ENCODE measurements at places on chromosomes 6 and 20.

- DNase-seq, result no peak
These were observed 91.4 kb downstream of the CEBPB start for GRCh38 chr20:50281831-50282591.

GRCh38 chr20:25738198-25738597 lies 41.5 kb upstream of the ZNF337 start:
- DNase-seq, result no peak

DNA sequence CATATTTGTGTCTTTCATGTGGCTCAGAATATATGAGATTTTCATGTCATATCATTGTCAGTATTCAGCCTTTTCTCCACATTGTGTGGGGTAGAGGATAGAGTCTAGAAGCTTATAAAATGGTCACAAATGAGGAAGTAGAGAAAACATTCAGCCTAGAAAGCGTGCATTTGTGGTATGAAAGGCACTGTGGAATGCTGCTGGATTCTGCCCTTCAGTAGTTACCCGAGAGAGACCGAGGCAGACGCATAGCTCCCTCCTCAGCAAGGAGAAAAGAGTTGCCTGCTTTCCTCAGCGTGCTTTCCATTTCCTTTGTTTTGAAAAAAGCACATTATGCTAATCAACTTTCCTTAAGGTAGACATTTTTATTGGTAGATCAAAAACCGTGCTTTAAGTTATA lies 28.7 kb downstream of the MYB start:
- no peak for DNase-seq

- DNase-seq, result peak; percentile 35
These were observed 18.0 kb upstream of the CSNK2A1 start for GRCh38 chr20:561437-562231.

GRCh38 chr6:129679275-129679674 lies 30.7 kb downstream of the ARHGAP18 start:
- no peak for DNase-seq

- DNase-seq, result no peak
These were observed 8.7 kb downstream of the UBR2 start for GRCh38 chr6:42572523-42572922.

GRCh38 chr6:54784011-54784410 lies 62.6 kb upstream of the FAM83B start:
- DNase-seq, result no peak

GRCh38 chr20:17679941-17680835 lies 1.9 kb downstream of the RRBP1 start:
- DNase-seq, result no peak

DNA sequence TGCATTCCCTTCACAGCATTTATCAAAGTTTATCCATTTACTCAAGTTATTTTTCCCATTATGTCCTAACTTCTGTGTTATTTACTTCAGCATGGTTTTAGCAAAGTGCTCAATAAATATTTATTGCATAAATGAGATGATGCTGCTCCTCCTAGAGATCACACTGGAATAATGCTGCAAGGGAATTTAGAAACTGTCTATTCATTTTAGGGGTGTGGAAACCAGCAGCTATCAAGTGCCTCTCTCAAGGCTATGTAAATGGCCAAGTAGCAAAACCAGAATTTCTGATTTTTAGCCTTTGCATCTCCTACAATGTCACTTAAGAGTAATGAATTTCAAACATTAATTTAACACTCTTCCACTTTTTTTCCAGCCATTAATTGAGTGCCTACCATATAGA lies 316.2 kb downstream of the COL12A1 start:
- no peak for DNase-seq

DNA sequence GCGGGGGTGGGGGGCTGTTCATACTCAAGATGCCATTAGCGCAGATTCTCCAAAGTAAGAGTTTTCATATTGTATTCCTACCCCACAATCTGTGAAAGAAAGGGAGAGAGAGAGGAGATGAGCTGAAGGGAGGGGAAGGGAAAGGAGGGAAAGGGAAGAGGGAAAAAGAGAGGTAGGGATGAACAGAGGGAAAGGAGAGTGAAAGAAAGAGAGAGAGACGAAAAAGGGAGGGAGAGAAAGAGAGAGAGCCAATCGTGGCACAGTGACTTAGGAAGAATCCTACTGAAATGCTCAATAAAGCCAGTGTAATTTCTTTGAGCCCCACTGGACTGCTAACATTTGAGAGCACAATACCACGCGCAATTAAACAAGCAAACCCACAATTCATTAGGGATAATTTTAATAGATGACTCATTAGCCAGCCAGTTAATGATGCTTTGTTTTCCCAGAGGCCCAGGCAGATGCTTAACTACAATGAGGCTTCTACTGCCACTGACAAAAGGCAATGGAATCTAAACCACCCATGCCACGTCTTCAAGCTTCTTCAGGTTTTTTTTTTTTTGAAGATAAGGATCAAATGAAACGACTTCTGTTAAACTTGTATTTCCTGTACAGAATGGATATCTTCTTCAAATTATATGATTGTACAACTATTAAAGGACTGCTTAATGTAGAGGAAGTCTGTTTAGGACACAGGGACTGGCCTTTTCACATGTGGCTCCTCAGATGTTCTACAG lies 306.8 kb downstream of the FOXC1 start:
- no peak for DNase-seq

- no peak for DNase-seq
These were observed 30.0 kb downstream of the MAP3K5 start for GRCh38 chr6:136762022-136762975.

GRCh38 chr6:80480421-80481157 lies 374.1 kb downstream of the BCKDHB start:
- DNase-seq, result no peak

DNA sequence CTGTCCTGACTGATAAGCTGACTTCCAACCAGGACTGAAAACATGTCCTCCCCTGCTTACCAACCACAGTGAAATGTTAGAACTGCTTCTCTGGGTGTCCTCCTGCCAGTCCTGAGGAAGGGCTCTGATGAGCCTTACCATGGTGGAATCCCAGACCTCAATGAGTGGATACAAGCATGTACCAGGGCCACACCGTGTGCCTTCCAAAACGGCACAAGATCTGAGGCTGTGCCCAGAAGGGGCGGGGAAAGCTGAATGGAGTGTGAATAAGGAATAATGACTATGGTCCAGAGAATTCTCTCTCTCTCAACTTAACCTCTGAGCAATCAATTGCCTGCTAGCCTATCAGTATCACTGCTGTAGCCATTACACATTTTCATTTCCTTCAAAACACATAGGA lies 51.7 kb downstream of the PDE10A start:
- no peak for DNase-seq

DNA sequence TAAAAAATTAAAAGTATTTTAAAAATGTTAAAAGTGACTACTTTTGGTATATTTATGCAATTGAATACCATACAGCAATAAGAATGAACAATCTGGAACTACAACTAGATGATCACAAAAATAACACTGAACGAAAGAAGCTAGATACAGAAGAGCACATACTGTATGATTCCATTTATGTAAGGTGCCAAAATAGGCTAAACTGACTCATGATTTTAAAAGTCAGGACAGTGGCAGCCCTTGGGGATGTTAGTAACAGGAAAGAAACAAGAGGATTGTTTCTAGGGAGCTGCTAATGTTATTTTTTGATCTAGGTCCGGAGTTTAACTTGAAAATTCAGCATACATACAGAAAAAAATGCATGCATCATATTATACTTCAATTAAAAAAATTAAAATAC lies 42.3 kb downstream of the KIF13A start:
- no peak for DNase-seq

GRCh38 chr6:80454197-80454596 lies 347.7 kb downstream of the BCKDHB start:
- no peak for DNase-seq

- DNase-seq, result no peak
These were observed 885 bp upstream of the GZF1 start for GRCh38 chr20:23361119-23361475.

- DNase-seq, result no peak
These were observed 39.7 kb upstream of the ZFP64 start for GRCh38 chr20:52231230-52231746.

DNA sequence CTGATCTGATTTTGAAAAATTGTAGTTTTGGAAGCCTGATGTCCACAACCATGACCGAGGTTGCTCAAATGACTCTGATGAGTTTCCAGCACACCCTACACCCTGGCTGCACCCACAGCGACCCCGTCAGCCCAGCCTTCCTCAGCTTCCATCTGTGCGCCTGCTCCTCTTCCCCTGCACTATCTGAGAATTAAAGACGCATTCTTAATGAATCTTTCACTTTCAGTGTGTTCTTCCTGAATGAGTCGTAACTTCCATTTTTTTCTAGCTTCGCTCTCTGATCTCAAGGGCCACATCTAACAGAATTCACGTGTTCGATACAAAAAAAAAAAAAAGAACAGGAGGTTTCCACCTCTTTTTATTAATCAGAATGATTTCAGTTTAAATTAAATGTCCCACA lies 21.3 kb upstream of the RREB1 start:
- no peak for DNase-seq

- DNase-seq, result no peak
These were observed 72.3 kb downstream of the CARMIL1 start for GRCh38 chr6:25351485-25351884.

DNA sequence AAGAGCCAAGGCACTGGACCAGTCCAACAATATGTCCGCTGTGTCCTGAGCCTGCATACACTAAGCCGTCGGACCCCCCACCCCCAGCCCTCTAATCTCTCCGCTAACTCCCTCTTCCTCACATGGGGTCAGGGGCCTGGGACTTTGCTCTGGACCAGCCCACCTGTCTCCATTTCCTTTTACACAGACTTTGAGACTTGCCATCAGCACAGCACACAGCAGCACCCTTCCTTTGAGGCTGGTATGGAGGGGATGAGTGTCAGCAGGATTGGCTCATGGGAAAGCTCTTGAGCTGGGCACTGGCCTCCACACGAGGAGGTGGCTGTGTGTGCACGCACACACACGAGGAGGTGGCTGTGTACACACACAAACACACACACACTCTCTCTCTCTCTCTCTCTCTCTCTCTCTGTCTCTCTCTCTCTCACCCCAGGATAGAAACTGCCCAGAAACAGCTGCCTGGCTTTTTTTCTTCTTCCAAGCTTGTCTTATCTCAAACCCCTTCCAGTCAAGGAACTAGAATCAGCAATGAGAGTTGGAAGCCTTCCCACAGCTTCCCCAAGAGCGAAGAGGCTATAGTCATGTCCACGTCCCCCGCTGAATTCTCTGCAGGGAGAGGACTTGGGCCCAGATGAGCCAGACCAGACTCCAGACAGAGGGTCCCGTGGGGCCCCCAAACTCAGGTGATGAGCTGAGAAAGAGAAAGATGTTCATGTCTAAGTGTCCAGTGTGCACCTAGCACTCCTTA lies 18.6 kb downstream of the SLC9A8 start:
- DNase-seq, result no peak

DNA sequence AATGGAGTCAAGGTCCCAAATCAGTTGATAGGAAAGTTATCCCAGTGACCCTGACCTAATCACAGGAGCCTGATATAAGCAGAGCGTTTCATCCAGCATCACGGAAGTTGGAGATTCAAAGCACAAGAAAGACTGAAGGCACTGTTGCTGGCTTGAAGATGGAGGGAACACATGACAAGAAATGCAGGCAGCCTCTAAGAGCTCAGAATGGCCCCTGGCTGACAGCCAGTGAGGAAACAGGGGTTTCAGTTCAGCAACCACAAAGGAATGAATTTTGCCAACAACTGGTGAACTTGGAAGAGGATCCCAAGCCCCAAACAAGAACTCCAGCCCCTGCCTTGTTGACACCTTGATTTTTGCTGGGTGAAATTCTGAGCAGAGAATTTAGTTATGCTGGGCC lies 778.5 kb downstream of the MAFB start:
- no peak for DNase-seq

DNA sequence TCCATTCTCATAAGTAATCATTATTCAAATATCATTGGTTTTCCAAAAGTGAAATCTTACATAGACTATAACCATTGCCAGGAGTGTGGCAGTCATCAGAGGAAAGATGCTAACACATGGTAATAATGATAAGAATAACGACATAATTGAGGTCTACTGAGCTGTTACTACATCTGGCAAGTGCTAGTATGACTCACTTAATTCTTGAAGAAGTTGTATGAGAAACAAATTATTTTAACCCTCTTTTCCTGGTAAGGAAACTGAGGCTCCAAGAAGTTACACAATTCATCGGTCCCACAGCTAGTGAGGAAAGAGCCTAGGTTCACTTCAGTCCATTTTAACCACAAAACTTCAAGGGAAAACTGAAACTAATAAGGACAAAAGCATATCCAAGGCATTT lies 335.6 kb upstream of the BTBD3 start:
- DNase-seq, result no peak

DNA sequence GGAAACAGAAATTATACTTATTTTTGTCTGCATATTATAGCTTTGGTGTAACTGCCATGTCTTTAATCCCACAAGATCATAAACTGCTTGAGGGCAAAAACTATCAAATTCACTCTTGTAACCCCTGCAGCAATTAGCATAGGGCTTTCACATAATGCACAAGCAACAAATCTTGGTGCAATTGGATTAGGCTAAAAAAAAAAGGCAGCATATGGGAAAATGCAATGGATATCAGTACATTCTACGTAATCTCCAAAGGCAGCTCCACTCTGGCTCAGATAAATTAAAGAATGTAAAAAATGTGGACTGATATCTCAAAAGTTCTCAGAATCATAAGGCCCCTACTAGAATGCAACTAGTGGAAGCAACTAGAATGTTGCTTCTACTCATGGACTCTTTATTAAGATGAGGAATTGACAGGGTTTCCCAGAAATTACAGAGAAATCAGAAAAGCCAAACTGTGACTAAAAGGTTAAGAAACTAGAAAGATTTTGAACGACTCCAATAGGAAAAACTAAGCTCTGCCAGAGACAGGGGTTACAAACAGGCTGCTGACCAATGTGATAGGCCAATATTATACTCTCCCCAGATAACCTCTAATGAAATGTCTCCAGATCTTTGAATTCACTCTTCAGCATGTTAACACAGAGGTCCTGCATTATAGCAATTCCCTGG lies 55.0 kb downstream of the FILIP1 start:
- DNase-seq, result no peak

- DNase-seq, result peak; percentile 44
These were observed 191.9 kb downstream of the CD83 start for GRCh38 chr6:14309516-14309915.

DNA sequence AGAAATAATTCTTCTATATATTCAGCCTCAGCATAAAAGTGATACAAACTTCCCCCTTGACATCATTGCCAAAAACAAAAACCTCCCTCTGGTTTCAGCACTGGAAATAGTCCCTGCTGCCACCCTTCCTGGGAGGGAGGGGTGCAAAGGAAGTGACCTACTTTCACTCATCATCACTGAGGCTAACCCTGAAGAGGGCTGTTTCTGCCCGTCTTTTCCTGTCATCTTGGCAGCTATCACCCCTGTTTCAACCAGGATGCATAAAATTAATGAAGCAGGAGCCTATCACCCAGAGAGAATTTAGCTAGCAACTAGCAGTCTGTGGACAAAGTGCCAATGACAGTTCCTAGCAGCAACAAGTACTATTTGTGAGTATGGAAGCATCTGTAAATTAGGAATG lies 397.8 kb downstream of the LAMA2 start:
- DNase-seq, result no peak

- DNase-seq, result no peak
These were observed 1.9 kb downstream of the KIF16B start for GRCh38 chr20:16571333-16571732.

- no peak for DNase-seq
These were observed 189.3 kb downstream of the EDN1 start for GRCh38 chr6:12479451-12479850.

GRCh38 chr6:139722530-139722929 lies 348.1 kb upstream of the CITED2 start:
- DNase-seq, result no peak

Measured in NCI-H774 (cell line).